ENCODE measurements at places on chromosomes 5 and 9.

DNA sequence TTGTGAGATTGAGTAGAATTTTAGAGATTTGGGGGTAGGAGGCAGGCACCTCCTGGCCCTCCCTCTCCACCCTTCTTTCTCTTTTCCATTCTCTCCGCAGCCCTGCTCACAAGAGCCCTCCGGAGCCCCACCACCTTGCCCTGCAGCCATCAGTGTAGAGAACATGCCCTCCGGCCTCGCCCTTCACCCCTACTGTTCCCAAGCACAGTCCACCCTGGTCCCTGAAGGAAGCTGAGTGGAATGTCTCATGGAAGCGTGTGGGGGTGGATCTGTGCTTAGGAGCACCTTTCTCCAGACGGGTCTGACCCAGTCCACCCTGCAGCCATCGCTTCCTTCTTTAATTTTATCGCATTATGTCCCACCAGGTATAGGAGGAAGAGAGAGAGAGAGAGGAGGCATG lies 267.1 kb downstream of the NSG2 start:
- no peak for DNase-seq

DNA sequence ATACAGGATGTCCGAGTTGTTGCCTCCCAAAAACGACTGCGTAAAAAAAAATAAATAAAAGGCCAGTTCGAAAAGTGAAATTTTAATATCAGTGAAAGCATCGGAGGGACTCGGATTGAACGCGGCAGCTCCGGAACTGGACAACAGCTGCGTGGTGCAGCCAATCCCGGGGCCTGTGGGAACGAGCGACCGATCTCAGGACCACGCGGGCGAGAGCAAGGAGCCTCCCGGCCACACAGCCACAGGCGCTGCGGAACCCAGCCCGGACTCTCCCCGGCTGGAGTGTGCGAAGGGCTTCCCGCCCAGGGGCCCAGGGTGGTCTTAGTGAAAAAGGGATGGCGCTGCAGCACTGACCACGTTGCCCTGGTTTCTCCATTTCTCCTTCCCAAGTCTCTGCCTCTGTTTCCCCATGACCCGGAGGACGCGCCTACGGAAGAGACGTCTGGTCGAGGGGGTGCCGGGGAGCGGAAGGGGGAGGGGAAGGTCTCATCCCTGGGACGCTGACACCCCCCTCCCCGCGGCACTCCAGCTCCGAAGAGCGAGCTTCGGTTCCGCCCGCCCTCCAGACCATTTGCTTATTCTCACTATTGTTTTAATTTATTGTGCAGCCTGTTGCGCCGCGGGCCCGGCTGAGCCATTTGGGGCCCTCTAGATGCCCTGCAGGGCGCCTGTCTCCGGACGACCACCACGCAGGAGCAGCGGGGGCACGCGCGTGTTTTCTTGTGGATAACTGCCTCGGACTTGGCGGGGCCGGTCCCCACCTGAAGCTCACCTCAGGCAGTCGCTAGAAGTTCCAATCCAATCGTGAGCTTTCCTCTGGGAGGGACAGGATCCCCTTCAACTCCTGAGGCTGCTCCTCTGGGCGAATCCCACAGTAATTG lies 303.0 kb downstream of the PARP8 start:
- no peak for DNase-seq

DNA sequence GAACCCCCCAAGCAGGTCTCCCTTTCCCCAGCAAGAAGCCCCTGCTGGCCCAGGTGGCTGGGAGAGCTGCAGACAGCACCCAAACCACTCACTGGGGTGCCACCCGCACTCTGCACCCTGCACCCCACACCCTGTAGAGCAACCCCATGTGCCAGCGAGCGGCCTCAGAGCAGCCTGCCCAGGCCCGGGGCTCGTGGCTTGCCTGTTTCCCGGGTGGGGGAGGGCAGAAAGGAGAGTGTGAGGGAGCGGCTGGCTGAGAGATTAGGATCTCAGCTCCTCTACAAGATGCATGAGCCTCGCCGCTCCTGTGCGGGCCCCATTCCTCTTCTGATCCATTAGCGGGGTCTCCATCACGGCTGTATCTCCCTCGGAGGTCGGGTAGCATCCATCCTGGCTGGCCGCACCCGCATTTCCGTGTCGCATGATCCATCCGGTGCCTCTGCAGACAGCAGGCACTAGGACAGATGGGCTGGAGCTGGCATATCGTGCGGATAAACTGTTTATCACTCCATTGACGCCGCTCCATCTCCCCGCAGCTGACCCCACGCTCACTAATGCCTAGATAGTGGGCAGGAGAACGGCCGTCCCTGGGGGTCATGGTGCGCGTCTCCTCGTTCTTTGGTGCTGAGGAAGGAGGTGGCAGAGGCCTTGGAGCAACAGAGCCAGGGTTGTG lies 54.4 kb downstream of the MRPL36 start:
- DNase-seq: no peak

- DNase-seq: no peak
Measured at GRCh38 chr5:80172067-80172695, 83.7 kb downstream of the SERINC5 start.

DNA sequence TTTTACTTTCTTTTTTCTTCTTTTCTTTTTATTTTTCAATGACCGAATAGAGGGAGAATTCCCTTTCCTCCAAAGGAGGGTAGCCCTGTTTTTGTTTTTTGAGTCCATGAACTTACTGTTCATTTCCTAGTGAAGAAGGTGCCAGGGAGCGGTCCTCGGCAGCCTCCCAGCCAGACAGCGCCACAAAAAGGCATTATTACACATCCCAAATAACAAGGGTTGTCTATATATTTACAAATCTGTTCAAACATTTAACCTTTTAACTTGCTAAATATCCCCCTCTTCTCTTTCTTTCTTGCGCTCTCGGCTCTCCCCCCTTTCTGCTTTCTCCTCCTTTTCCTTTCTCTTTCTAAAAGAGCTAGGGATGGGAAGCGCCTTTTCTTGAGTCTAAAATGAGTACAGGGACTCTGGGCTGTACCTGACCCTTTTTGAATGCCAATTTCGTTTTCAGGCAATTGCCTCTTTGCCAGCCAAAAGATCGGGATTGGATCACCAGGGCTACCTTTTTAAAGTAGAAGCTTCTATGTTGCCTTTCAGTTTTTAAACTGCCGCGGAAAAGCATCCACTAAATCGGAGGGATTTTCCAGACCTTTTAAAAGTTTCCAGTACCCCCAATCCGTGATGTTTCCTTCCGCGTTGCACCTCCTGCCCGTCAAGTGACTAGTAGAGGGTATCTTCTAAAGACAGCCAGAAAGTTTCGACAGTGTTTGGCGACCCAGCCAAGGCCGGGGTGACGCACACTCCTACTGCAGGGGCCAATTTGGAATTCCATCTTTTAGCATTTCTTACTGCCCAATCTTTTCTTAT lies 125.6 kb downstream of the TMEM161B start:
- no peak for DNase-seq

- DNase-seq: no peak
Measured at GRCh38 chr5:177256296-177256695, 47.2 kb downstream of the RAB24 start.

DNA sequence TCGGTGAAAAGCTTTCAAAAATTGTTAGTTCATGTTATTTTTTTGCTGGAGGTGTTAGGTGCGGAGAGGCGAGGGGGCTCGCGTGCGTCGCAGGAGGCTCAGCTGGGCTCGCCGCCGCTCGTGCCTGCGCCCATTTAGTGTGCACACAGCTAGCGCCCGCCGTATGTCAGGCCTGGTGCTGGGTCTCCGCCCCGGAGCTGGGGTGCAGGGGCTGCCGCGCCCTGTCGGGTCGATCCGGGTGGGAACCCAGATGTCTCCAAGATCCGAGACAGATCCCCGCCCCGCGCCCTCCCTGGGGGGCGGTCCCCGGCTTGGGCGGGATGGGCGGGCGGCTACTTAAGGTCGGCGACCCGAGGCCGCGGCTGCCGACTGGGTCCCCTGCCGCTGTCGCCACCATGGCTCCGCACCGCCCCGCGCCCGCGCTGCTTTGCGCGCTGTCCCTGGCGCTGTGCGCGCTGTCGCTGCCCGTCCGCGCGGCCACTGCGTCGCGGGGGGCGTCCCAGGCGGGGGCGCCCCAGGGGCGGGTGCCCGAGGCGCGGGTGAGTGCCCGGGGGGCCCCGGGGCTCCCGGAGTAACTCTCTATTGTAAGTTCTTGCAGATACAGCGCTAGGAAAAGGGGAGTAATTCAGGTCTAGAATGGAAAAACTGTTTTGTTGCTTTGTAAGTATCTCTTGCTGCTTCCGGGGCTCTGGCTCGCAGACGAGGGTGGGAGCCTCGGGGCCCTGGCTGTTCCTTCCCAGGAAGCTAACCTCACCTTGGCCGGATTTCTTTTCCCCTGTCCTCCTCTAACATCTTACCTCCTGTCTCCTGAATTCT lies 31.7 kb downstream of the GSN start:
- no peak for DNase-seq

- DNase-seq: no peak
Measured at GRCh38 chr5:115343855-115344254, 47.4 kb upstream of the CCDC112 start.

DNA sequence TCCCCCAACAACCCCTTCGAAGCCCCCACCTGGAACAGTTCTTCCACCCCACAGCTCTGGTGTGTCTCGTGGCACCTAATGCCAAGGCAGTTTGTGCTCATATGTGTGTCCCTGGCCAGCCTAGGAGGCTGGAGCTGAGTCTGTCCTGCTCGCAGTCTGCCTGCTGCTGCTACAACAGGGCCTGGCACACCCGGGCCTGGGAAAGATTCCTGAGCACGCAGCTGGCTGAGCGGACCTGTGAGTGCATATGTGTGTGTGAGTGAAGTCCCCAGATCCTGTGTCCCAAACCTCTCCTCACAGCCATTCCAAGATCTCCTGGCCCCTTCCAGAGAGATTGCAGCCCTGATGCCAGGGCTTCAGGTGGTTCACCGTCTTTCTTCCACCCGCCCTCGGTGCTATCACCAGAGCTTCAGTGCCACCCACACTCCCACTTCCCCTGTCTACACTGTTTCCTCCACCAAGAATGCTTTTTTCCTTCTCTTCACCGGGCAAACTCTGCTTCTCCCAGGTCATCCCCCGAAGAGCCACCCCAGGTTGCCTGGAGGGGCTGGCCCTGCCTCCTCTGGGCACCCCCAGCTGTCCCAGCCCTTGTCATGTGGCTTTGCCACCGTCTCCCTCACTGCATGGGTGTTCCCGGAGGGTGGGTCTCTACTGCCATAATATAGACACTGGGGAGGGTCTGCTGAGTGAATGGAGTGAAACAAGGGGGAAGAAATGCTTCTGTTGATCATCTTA lies 28.4 kb downstream of the LMX1B start:
- DNase-seq: no peak

DNA sequence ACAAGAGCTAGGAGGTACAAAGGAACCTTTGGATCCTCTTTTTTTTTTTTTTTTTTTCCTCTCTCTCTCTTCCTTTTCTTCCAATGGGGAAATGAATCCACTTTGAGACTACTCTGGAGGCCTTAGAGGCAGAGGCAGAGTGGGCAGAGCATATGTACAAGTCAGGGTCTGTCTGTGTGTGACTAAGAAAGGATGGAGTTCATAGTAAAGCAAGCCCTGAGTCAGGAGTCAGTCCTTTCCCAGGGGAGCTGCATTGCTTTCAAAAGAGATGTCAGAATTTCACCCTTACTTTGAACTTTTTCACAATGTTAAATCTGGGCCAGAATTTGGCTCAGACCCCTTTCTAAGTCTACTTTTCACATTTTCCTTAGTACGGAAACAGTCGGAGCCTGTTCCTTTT lies 792.4 kb upstream of the C9orf72 start:
- no peak for DNase-seq

DNA sequence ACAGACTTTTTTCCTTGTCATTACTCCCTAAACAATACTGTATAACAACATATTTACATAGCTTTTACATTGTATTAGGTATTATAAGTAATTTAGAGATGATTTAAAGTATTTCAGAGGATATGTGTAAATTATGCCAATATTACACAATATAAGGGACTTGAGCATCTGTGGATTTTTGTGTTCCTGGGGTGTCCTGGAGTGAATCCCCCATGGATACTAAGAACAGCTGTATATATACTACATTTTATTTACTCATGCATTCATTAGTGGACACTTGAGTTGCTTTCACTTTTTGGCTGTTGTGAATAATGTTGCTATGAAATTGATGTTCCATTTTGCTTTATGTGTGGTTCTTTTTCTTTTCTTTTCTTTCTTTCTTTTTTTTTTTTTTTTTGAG lies 348.8 kb downstream of the SH3GL2 start:
- no peak for DNase-seq

- DNase-seq: peak; percentile 43
Measured at GRCh38 chr9:5949103-5949699, 58.5 kb downstream of the MLANA start.

DNA sequence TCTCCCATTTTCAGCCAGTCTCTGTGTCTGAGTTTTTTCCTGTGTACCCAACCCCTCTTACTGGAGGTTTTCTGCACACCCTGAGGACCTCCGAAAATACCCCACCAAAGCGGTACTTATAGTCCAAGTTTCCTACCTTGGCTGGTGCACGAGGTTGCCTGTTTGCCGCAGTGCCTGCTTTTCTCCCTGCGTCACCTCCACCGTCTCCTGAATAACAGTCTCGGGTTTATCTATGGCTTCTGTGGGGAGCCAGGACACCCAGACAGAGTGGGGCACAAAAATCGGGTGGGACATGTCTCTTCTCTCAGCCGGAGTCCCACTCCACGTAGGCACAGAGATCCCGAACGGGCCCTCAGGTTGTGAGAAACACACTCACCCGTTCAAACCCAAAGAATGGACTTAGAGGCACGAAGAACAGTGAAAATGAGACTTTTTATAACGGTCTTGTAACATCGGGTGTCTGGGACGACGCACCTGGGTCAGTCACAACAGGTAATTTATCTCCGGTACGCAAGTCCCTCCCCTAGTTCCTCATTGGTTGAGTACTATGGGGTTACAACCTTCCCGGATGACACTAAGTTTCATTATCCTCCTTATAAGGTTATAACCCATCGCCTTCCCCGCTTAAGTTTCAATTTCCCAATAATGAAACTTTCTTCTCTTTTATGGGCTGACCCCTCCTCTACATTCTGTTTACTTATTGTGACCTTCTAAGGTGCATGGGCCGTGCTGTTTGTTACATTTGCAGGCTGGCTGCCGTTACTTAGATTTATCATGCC lies 970.2 kb upstream of the COX7C start:
- DNase-seq: no peak

- DNase-seq: peak; percentile 58
Measured at GRCh38 chr9:6686396-6686795, 40.9 kb upstream of the GLDC start.

DNA sequence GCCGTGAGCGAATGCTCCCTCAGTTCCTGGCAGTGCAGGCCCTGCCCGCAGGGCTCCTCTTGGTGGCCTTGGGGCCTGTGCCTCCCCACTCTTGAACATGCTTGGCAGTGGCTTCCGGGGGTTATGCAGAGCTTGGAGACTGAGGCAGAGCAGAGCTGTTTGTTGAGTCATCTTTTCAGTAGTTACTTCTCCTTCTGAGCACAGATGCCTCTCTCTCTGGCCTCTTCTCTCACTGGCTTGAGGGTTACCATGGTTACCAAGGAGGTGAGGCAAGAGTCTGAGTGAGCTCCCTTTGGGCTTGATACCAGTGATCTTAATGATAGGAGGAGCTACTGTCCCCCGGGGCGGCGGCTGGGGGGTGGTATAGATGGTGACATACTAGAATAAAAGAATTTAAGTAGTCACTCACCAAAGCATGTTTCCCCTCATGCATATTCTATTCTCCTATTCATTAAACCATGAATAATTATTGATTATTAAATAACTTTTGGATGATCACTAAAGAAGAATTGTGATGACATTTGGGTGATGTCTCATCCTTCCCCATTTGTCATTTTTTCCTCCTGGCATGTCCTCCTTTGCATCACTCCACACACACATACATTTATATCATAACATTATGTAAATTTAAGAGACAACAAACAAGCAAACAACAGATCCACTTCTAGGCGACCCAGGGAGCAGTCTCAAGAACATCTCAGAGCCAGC lies 111.1 kb downstream of the ARHGAP26 start:
- peak; percentile 99 for DNase-seq

GRCh38 chr9:114790521-114790920 lies 15.3 kb downstream of the TNFSF15 start:
- DNase-seq: no peak

- DNase-seq: no peak
Measured at GRCh38 chr5:54309691-54310432, 511 bp downstream of the ARL15 start.

Measured in MV-4-11 (cell line).